ENCODE measurements at places on chromosomes 2 and 18. TPM values are rescaled to one million over a fixed set of nuclear protein-coding genes. Genes with fewer than 3 reads are reported as not detected.

Gene IL37
- total RNA-seq: not detected

Gene HDHD2
- 18.2 TPM for total RNA-seq

Gene RAPGEF4
- 0.26 TPM for total RNA-seq

Gene MAL
- total RNA-seq: 11.0 TPM

Gene CIDEA
- not detected for total RNA-seq

Gene GAREM1
- 10.0 TPM for total RNA-seq

Gene PTH2R
- 0.13 TPM for total RNA-seq

Gene TP53I3
- 34.5 TPM for total RNA-seq

Gene C2orf72
- total RNA-seq: under 0.01 TPM

Gene CENPA
- total RNA-seq: 0.26 TPM

Gene POTEI
- not detected for total RNA-seq

Gene C2orf81
- total RNA-seq: 0.26 TPM

Gene CFAP65
- not detected for total RNA-seq

Gene KRTCAP3
- 29.1 TPM for total RNA-seq

Gene APLF
- total RNA-seq: 6.1 TPM

Gene WIPF1
- 0.26 TPM for total RNA-seq

Gene TRMT61B
- total RNA-seq: 16.1 TPM

Gene C18orf54
- 1.1 TPM for total RNA-seq

Gene CXCR1
- not detected for total RNA-seq

Gene AKAIN1
- not detected for total RNA-seq

Gene RAX
- total RNA-seq: not detected

Gene CAPN14
- 35.1 TPM for total RNA-seq

Gene C2orf66
- total RNA-seq: under 0.01 TPM

Gene KCNJ3
- total RNA-seq: not detected

Gene TBR1
- total RNA-seq: under 0.01 TPM

Gene CDH20
- not detected for total RNA-seq

Gene IFIH1
- total RNA-seq: 2.6 TPM

Gene LINC00305
- not detected for total RNA-seq

Gene CRYBA2
- total RNA-seq: not detected

Gene FHOD3
- total RNA-seq: 8.8 TPM

Gene POU3F3
- not detected for total RNA-seq

Gene CD28
- not detected for total RNA-seq

Gene CTAGE1
- under 0.01 TPM for total RNA-seq

Gene RESP18
- total RNA-seq: not detected

Gene LOXHD1
- not detected for total RNA-seq

Gene SNORC
- 0.53 TPM for total RNA-seq

Gene CTLA4
- not detected for total RNA-seq

Gene IL1R2
- not detected for total RNA-seq

Gene DLX1
- total RNA-seq: not detected

Gene HAAO
- not detected for total RNA-seq

Gene ZNF385B
- total RNA-seq: not detected

Gene KIAA1328
- total RNA-seq: 5.4 TPM

Gene ABCG5
- total RNA-seq: not detected

Gene RASGRP3
- total RNA-seq: 0.79 TPM

Gene CD302
- 0.13 TPM for total RNA-seq

Gene REG3G
- not detected for total RNA-seq

Gene METTL5
- total RNA-seq: 61.7 TPM

Gene TEKT4
- total RNA-seq: not detected
